Calu3 (cell line): ENCODE measurements at places on chromosomes 5 and 9. TPM values are rescaled to one million over a fixed set of nuclear protein-coding genes. Genes with fewer than 3 reads are reported as not detected.

GRCh38 chr5:28808967-28809810, 1770.8 kb upstream of the CDH9 start:
- no peak overlapping the region for H3K4me3 ChIP-seq
- H3K4me1 ChIP-seq, result no peaks in the 10 kb centered on the region
- no peaks in the 10 kb centered on the region for H3K36me3 ChIP-seq
- no peaks in the 10 kb centered on the region for H3K27me3 ChIP-seq
- no peak overlapping the region for H3K27ac ChIP-seq

- no peaks in the 10 kb centered on the region for H3K27me3 ChIP-seq
- H3K27ac ChIP-seq, result no peak overlapping the region
- no peak overlapping the region for H3K4me3 ChIP-seq
- H3K36me3 ChIP-seq, result no peaks in the 10 kb centered on the region
- no peak for DNase-seq
Observed at GRCh38 chr5:145124806-145125205, 710.3 kb downstream of the PRELID2 start.

GRCh38 chr5:76689321-76690036, 26.4 kb upstream of the F2R start:
- H3K4me3 ChIP-seq, result no peak overlapping the region
- H3K4me1 ChIP-seq, result peaks cover 44% of the 10 kb centered on the region
- no peak for DNase-seq
- H3K27me3 ChIP-seq, result no peaks in the 10 kb centered on the region

DNA sequence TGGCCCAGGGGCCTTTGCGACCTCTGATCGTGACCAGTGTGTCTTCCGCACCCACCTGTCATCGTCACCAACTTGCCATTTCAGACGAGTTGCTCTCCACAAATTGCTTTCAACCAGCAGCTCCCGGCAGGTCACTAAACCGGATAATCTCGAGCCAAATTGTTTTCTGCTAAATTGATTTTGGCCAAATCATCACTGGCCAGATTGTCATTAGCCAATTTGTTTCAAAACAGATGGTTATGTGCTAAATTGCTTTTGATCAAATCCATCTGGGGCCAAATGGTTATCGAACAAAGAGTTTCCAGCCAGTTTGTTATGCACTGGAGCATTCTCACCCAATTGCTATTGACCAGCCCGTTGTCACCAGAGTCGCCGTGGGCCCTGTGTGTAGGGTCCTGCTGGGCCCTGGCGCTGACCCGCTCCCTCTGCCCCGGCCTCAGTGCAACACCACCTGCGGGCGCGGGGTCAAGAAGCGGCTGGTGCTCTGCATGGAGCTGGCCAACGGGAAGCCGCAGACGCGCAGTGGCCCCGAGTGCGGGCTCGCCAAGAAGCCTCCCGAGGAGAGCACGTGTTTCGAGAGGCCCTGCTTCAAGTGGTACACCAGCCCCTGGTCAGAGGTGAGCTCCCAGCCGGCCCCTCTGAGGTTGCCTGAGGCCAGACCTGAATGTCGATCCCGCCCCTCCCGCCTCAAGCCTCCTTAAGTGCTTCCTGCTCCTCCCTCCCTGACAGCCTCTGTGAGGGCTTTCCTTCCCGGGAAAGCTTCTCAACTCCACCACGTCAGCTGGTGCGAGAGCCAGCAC, 35.6 kb downstream of the ADAMTSL2 start:
- no peaks in the 10 kb centered on the region for H3K36me3 ChIP-seq
- no peak overlapping the region for H3K4me3 ChIP-seq
- no peaks in the 10 kb centered on the region for H3K4me1 ChIP-seq
- DNase-seq, result no peak
- peaks cover 68% of the 10 kb centered on the region for H3K27me3 ChIP-seq

- H3K4me3 ChIP-seq, result no peak overlapping the region
- no peaks in the 10 kb centered on the region for H3K27me3 ChIP-seq
- peaks cover 17% of the 10 kb centered on the region for H3K4me1 ChIP-seq
- H3K27ac ChIP-seq, result no peak overlapping the region
- no peak for DNase-seq
- H3K36me3 ChIP-seq, result no peaks in the 10 kb centered on the region
Observed at GRCh38 chr9:76200745-76201144, 193.5 kb downstream of the RFK start.

DNA sequence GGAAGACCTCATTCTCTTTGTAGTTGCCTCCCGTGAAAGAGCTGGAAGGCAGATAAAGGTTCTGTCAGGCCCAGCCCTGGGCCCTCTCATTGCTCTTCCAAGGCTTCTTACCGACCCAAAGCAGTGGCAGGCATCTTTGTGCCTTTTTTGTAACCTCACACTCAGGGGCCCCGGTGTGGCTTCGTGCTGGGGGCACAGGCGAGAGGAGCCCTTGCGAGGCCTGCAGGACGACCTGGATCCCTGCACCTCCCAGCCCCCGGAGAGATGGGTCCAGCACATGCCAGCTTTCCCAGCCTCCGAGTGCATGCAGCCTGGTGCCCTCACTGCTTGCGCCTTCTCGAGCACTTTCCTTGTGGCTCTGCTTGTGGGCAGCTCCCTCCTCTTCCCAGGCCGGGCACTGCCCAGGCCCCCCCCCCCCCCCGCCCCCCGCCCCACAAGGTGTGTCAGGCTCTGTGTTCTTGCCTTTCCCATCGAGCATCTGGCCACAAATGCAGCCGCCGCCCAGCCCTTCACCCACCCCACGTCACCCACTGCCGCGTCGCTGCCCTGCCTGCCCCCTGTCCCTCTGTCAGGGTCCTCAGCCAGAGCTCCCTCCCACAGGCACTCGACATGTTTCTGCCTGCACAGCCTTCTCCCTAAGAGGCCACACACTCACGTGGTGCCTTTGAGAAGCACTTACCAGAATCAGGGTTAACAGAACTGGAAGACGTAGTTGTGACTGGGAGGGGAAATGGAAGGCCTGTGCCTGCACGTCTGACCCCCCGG, 63.7 kb upstream of the CACNA1B start:
- no peaks in the 10 kb centered on the region for H3K27me3 ChIP-seq
- H3K27ac ChIP-seq, result no peak overlapping the region
- H3K4me3 ChIP-seq, result no peak overlapping the region
- peaks cover 20% of the 10 kb centered on the region for H3K36me3 ChIP-seq

- DNase-seq, result no peak
- H3K4me3 ChIP-seq, result no peak overlapping the region
- no peaks in the 10 kb centered on the region for H3K27me3 ChIP-seq
- H3K4me1 ChIP-seq, result no peaks in the 10 kb centered on the region
Observed at GRCh38 chr9:127165116-127165515, 42.7 kb upstream of the ANGPTL2 start.

GRCh38 chr9:99137225-99137624, 32.3 kb downstream of the TGFBR1 start:
- no peak for DNase-seq
- H3K4me1 ChIP-seq, result peaks cover 9% of the 10 kb centered on the region
- no peak overlapping the region for H3K27ac ChIP-seq
- H3K27me3 ChIP-seq, result no peaks in the 10 kb centered on the region
- no peak overlapping the region for H3K4me3 ChIP-seq

The GABRA1 gene
- not detected in 2 replicates for total RNA-seq

The MCIDAS gene
- total RNA-seq, result 4.4 and 4.9 TPM in 2 replicates

The HSPB3 gene
- not detected in 2 replicates for total RNA-seq

The GPSM1 gene
- total RNA-seq, result 3.9 and 5.7 TPM in 2 replicates

The GOLGA1 gene
- 13.4 and 14.6 TPM in 2 replicates for total RNA-seq

The SOWAHA gene
- 0.78 and 0.88 TPM in 2 replicates for total RNA-seq
